Stimulated activated CD8-positive, alpha-beta memory T cell treated with anti-CD3 and anti-CD28 coated beads, Interleukin-12 subunit alpha, Interleukin-12 subunit beta, amount 100 ng/mL, for 1 hour (primary cell): ENCODE measurements at places on chromosomes 2 and 18.

GRCh38 chr18:8689517-8689916 is 15.8 kb upstream of the MTCL1 start:
- DNase-seq = no peak

DNA sequence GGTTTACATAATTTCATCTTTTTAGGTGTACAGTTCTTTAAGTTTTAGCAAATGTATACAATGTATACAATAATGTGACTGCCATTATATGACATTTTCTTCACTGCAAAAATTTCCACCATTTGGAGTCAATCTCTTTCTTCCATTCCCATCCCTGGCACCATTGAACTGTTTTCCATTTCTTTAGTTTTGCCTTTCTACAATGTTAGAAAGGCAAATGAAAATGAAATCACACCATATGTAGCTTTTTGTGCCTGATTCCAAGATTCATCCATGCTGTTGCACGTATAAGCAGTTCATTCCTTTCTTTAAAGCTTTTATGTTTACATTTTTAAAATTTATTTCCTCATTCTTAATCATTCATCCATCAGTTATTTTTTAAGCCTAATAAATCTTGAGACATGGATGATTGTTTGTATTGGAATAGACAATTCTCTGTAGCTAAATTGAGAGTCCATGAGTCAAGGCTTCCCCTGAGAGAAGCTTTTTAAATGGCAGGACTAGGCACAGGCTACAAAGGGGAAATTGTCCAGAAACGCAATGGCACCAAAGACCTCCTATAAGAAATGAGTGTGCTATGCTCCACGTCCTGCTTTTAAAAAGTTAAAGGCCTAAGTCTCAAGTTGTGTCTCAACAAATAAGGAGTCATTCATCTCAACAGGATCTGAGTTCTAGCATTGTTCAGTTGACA is 8.7 kb upstream of the COL5A2 start:
- DNase-seq = no peak

- DNase-seq = no peak
Observed at GRCh38 chr2:17309181-17309580, 209.1 kb downstream of the RAD51AP2 start.

- DNase-seq = no peak
Observed at GRCh38 chr2:219638948-219639755, 11.7 kb downstream of the SLC4A3 start.

DNA sequence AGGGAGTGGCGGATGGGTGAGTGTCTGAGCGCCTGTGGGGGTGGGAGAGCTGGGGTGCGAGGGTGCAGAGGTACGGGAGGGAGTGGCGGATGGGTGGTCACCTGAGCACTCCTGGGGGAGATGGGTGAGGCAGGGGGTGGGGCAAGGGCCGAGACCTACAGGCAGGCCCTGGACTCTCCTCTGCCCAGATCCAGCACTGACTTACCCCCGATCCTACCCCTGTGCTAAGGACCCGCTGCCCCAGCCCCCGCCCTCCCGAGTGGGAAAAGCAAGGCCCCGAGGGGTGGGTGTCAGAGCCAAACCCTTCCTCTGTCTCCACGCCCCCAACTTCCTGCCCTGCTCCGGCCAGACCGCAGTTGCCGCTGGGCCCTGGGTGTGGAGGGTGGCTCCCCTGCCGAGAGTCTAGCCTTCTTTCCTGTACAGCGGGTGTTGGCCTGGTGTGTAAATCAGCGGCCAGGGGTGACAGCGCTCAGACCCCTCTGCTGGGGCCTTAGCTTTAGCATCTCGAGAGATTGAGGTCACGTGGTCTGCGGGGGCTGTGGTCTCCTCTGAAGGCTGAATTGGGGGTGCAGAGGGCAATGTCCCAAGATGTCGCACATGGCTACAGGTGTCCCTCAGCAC is 12.5 kb downstream of the BOK start:
- no peak for DNase-seq

GRCh38 chr2:208189069-208189809 is 591 bp downstream of the C2orf80 start:
- DNase-seq = no peak

- peak; percentile 62 for DNase-seq
Observed at GRCh38 chr2:74919827-74920226, 38.6 kb upstream of the POLE4 start.

DNA sequence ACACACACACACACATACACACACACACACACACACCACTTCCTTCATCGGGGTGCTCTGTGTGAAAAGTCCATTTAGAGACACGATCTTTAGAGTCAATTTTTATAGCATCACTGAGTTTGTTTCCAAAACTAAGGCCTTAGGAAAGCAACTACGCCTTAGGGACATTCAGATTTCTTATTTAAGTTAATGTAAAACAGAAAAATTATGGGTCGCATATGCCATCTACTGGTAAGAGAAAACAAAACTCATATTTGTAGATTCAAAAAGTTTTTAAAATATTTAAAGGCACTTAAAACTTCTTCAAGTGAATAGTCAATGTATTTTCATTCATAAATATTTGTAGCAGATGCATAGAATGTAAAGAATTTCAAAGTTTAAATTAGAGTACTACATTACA is 166.2 kb downstream of the ATAD2B start:
- DNase-seq = no peak

GRCh38 chr2:104746858-104747257 is 107.1 kb upstream of the POU3F3 start:
- no peak for DNase-seq

GRCh38 chr2:189350540-189351209 is 90.6 kb upstream of the WDR75 start:
- no peak for DNase-seq

- DNase-seq = no peak
Observed at GRCh38 chr18:28398471-28398870, 221.5 kb upstream of the CDH2 start.

GRCh38 chr2:207064128-207064690 is 101.5 kb downstream of the KLF7 start:
- DNase-seq = no peak

DNA sequence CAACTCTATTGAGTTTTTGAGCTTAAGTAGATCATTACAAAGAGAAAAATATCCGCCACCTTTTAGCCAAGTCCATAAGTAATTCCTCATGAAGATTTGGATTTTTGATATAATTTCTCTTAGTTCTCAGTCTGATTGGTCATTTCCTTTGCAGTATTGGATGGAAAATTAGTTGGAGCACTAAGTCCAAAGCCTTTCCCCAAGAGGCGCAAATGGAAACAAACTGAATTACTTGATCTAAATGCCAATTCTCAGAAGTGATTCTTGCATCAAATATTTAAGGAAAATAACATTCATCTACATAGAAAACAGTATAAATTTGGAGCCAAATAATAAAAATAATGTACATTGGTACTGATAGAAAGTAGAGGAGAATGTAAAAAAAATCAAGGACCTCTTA is 115.6 kb downstream of the CACNB4 start:
- DNase-seq = no peak

- DNase-seq = no peak
Observed at GRCh38 chr2:6896930-6897759, 19.6 kb downstream of the RSAD2 start.

- DNase-seq = no peak
Observed at GRCh38 chr2:14975381-14975780, 342.9 kb downstream of the LRATD1 start.

- DNase-seq = no peak
Observed at GRCh38 chr2:104249629-104250028, 604.3 kb upstream of the POU3F3 start.

- DNase-seq = no peak
Observed at GRCh38 chr2:41540272-41540998, 507.4 kb upstream of the PKDCC start.

- no peak for DNase-seq
Observed at GRCh38 chr2:121272596-121272995, 12.4 kb downstream of the TFCP2L1 start.

- no peak for DNase-seq
Observed at GRCh38 chr2:47073641-47074040, 81.5 kb downstream of the STPG4 start.

- DNase-seq = no peak
Observed at GRCh38 chr2:162261032-162261945, 18.0 kb upstream of the FAP start.

- DNase-seq = no peak
Observed at GRCh38 chr2:15334644-15335326, 226.3 kb downstream of the NBAS start.

GRCh38 chr2:222532315-222532714 is 108.0 kb downstream of the SGPP2 start:
- no peak for DNase-seq

DNA sequence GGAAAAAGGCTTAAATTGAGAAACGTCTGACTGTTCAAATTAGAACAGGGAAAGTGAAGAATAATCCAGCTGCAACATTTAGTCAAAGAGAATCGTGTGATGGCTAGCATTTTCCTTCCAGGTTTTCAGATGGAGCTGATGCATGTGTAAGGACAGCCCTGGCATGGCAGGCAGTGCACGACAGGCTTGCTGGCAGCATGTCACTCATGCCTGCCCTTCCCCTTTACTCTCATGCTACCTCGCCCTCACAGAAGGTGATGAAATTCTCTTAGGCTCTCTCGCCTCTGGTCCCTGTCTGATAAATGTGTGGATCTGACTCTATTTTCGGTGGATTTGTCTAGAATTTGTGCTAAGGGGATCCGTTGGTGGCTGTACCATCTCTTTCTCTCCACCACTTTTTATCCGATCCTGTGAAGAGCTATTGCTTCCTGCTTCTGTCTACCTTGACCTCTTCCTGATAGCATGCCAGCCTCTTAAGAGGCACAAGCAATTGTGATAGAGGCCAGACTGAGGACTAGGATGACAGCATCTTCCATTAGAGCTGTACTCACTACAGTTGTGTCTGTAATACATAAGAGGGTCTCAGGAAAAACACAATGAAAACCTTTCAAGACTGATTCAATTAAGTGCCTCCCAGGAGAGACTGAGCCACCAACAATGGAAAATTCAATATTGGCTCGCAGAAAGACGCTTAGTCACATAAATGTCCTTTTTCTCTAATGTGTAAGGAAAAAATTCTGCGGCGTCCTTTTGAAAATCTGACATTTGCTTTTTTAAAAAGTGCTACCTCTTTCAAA is 65.6 kb upstream of the NOSTRIN start:
- DNase-seq = no peak

- DNase-seq = no peak
Observed at GRCh38 chr2:40204268-40204667, 247.6 kb downstream of the SLC8A1 start.

DNA sequence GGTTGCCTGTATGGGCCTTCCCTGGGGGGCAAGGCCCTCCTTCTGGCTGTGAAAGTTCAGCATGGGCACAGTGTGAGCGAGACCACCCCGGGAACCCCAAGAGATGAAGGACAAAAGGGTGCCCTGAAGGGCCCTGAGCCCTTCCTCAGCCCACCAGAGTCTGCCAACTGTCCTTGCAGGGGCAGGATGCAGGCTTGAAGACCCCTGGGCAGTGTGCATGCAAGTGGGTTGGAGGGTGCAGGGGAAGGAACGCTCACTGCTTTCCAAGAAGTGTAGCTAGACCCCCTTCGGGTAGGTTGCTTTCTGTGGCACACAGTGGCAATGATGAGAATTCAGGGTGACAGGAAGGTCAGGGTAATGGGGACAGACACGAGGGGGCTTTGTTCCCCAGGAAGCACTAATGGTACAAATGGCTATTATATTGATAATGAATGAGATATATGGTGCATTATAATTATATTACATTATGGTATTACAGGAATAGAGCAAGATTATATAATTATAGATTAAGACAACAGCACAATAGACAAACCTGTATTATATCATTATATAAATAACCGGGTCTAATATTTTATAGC is 228.7 kb downstream of the ATAD2B start:
- DNase-seq = no peak

DNA sequence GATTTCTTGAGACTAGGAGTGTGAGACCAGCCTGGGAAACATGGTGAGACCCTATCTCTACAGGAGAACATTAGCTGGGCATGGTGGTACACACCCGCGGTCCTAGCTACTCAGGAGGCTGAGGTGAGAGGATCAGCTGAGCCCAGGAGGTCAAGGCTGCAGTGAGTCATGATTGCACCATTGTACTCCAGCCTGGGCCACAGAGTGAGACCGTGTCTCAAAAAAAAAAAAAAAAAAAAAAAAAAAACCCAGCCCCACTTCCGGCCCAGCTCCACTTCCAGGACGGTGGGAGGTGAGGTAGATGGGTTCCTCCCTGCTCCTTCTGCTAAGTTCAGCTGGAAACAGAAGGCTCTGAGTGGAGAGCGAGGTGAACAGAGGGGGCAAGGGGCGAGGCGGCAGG is 41.4 kb upstream of the NFATC1 start:
- DNase-seq = no peak

DNA sequence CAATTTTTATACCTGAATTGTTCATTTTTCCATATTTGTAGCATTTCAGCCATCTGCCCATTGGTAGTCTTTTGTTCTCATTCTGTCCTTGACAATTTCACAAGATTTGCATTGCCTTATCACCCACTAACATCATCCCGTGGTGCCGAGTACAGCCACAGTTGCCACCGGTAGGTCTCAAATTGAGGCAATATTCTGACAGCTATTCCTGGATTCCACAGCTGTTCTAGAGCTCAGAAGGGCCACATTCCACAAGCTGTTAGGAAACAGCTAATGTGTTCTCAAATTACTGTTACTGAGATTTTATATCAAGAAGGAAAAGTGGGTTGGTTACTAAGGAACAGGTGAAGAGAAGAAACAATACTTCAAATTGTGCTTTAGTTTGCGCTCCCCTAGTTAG is 178.8 kb downstream of the RPRM start:
- DNase-seq = no peak

- no peak for DNase-seq
Observed at GRCh38 chr18:35713545-35713944, 132.0 kb downstream of the GALNT1 start.

DNA sequence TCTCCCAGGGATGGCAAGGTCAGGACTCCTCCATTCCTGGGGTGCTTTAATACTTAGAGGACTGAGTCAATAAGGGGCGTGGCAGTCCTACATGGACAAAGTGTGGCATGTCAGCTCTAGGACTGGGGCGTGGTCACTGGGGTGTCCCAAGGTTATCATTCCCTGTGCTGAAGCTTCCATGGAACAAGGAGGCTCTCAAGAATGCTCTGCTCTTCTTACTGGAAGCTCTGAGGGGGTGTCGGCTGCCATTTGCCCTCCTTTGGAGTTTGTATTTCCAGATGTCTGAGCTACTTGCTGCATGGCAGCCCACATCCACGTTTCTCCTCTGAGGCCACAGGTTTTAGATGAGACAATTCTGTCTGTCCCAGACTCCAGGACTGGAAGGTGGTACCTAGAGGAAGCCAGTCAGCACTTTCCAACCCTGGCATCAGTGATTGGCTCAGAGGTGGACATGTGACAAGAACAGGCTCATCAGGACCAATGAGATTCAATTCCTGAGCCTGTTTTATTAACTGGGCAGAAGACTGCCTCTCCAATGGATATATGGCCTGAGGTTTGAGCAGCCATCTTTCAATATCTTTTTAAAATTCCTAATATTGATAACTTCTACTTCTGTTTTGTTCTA is 128.9 kb upstream of the ARL4C start:
- DNase-seq = no peak

GRCh38 chr18:68221111-68221724 is 493.7 kb downstream of the TMX3 start:
- no peak for DNase-seq

GRCh38 chr18:79816092-79816491 is 18.4 kb downstream of the KCNG2 start:
- no peak for DNase-seq

- DNase-seq = no peak
Observed at GRCh38 chr2:217662984-217663602, 339.7 kb downstream of the TNS1 start.
